ENCODE measurements at places on chromosomes 6 and 20.

GRCh38 chr6:159969921-159970320, 1.0 kb downstream of the IGF2R start:
- no peak for DNase-seq

DNA sequence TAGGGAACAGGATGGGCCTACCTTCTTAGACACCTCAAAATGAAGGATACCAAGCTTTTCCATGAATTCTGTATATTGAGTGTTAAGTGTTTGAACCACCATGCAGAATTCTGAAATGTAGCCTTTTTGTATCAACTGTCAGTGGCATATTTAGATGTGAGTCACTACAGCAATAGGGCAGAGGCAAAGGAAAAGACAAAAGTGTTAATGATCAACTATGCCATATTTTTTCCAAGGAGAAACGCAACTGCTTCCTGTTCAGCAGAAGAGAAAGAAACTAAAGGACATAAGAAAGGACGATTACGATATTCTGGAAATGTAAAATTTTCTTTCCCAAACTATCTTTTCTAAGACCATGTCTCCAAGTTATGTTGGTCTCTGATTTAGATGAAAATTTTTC, 104.6 kb upstream of the RSPO3 start:
- no peak for DNase-seq

DNA sequence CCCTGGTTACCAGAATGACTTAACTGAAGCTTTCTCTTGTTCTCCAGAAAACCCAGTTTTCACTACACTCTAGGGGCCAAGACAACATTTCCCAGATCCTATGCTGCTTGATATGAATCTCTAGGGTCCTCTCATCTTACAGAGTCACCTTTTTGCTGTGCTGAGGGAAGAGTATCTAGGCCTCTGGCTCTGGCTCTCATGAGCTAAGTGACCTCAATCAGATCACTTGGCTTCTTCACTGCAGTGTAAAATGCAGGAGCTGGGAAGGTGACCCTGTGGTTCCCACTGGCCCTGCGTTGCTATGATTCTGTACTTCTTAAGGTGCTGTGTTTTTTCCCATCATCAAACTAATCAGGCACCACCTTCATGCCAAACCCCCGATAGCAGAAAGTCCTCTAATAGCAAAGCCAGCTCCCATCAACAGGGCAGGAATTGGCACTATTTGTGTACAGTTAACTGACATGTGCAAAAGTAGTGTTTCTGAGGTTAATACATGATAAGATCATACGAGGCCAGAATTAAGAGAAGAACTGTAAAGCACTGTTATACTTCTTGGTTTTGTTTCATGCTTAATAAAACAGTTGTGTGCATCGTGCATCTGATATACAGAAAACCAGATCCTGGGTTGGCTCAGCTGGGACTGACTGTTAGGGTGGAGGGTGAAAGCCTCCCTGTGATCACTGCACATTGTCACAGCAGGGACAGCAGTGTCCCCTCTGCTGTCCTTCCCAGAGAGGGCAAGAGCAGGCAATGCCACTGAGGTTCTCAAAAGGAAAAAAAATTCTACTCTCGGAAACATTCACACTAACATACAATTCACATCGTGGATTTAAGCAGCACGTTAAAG, 46.7 kb downstream of the CNKSR3 start:
- DNase-seq, result no peak

DNA sequence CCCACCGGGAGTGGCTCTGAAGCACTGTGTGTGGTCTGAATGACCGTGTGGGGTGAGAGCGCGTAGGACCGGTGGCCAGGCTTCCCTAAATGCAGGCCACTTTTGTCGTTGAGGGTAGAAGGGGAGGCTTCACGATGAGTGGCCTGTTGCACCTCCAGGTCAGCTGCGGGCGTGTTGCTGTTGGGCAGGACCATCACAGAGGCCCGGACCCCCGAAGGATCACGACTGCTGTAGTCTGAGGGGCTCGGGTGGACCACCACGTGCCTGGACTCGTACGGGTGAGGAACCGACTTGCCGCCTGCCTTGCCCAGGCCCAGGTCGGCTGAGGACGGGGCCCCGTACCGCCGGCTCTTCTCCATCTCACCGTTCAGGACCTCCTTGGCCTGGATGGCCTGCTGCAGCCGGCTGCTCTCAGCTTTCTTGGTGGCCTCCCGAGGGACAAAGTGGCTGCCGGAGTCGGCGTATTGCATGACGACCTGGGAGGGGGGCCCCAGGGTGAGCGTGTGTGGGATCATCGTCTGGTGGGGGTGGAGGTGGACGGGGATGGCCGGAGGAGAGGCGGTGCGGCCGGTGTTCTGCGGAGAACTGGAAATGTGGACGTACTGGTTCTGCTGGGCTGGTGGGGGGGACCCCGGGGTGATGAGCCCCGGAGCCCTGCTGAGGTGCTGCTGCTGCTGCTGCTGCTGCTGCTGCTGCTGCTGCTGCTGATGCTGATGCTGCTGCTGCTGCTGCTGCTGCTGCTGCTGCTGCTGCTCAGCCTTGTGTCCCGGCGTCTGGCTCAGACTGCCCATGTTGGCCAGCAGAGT, 88.8 kb downstream of the GMPR start:
- DNase-seq, result no peak

- no peak for DNase-seq
These were observed at the start of gene PROKR2 for GRCh38 chr20:5316188-5317158. TSS of gene PROKR2 (minus strand) at chr20:5316954. CDS start at chr20:5314369, 2,585 bp downstream.

- no peak for DNase-seq
These were observed 2.1 kb downstream of the SERAC1 start for GRCh38 chr6:158165919-158166416.

- DNase-seq, result no peak
These were observed 826.6 kb downstream of the MAFB start for GRCh38 chr20:39862470-39862891.

- DNase-seq, result no peak
These were observed 127.1 kb downstream of the JARID2 start for GRCh38 chr6:15372932-15373331.

DNA sequence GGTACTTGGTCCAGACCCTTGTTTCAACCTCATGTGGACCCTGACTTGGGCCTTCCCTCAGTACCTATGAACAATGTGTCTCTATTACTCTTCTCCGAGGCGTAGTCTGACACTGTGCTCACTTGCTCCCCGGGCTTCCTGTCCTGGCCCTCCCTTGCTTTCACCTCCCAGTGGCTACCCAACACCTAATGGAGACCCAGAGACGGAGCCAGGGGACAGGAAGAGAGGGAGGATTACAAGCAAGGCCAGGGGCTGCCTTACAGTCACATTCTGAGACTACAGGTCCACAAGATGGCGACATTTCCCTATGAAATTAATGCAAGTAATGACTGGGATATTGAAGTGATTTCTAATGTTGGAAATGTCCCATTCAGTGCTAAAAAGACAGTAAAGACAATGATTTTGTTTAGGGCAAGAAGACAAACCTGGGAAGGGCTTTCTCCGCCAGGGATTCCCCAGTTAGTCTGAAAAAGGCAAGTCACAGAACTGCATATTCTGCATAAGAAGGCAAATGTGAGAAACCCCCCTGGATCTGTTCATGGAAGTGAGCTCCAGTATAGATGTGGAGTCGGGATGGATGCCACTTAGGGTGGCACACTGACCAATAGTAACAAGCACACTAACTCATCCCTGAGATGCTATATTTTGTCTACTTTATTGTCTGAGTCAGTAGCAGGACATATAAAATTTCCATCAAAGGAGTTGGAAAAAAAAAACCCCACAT, 44.0 kb upstream of the ZBTB24 start:
- DNase-seq, result peak; percentile 16

Measured in NCI-H187 treated with DMSO at 0.1 percent for 48 hours (cell line).